ENCODE measurements at places on chromosomes 5 and 9.

GRCh38 chr5:14577971-14578370 is 3.6 kb upstream of the OTULINL start:
- no peak for DNase-seq

DNA sequence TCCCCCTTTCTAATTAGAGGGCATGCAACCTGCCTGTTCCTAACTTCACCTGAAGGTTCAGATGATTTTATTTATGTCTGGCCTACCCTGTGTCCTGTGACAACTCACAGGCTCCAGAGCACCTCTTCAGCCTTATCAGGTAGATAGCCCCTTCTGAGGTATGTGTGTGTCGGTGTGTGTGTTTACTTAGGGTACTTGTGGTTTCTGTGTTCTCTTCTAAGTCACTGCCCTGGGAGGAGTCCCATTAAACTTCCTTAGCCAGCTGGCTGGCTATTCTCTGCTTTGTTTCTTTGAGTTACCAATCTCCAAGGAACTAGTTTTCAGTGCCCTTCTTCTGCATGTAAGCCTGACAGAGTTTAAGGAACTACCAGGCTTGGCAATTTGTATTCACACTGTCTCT is 74.9 kb downstream of the UNC13B start:
- peak; percentile 19 for DNase-seq

DNA sequence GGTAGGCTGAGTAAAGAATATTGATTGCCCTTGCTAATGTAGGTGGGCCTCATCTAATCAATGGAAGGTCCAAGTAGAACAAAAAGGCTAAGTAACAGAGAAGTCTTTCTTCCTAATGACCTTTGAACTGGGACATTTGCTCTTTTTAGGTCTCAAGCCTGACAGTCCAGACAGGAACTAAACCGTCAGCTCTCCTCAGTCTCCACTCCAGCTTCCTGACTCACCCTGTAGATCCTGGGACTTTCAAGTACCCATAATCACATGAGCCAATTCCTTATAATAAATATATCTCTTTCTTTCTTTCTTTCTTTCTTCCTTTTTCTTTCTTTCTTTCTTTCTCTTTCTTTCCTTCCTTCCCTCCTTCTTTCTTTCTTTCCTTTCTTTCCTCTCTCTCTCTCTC is 479.5 kb upstream of the PAPPA start:
- peak; percentile 38 for DNase-seq

DNA sequence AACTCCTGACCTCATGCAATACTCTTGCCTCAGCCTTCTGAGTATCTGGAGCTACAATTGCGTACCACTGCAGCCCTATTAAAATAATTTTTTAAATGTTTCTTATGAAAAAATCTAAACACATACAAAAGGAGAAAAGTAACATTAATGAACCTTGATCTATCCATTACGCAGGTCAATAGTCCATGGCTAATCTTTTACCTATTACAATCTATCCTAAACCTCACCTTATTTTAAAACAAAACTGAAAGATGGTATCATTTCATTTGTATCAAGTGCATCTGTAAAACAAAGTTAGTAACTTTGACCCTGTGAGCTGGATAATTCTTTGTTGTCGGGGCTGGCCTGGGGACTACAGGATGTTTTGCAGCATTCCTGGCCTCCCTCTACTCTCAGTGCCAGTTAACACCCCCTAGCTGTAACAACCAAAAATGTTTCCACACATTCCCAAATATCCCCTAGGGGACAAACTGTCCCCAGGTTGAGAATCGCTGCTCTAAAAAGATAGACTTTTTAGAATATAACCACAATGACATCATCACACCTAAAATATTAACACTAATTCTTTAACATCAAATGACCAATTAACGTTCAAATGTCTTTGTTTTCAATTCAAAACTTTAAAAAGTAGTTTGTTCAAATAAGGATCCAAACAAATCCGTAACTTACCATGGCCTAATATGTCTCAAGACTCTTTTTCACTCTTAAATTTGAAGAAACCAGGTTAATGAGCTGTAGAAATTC is 54.8 kb downstream of the RNF38 start:
- DNase-seq = no peak

DNA sequence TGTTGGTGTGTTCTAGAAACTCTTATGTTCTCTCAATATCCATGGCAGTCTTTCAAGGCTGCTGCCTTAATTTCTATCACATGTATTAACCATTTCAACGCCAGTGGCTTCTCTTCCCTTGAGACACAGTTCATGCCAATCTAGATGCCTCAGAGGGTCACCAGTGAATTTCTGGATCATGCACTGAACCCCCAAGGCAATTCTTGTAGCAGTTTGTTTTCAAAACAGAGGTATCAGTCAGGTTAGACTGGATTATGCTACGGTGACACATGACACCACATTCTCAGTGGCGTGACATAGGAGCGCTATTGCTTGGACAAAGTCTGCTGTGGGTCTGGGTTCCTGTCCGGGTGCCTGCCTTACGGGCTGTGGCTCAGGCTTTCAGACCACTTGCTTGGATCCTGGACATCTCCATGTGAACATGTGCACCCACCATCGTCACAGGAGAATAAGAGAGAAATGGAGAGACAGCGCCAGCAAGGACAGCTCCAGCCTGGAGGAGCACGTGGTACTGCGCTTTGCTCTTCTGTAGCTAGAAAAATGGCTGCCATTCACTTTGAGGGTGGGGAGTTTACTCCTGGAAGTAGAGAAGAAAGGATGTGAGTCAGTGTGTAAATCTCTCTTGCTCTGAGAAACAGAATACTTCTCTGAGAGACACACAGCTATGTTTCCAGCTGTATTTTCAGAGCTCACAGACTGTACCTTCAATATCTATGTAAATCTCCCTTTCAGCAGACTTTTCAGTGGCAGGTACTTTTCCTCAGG is 329.3 kb upstream of the ADCY2 start:
- no peak for DNase-seq

DNA sequence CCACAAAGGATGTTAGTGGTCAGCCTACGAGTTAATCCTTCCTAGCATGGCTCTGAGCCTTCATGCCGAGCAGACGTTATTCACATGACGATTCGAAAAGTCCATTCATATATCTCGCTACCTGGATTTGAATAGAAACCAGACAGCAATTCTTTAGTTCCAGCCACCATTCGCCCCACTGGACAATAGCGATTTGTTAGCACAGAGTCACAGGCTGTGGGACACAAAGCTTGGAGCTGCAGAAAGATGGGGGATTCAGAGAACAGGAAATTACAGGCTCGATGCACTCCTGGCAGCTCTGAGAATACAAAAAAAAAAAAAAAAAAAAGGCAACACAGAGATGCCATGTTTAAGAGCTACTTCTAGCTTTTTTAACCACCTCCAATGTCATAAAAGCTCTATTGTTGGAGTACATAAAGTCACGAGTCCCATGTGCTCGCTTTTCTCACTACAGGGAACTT is 110.7 kb downstream of the NR6A1 start:
- DNase-seq = peak; percentile 70

DNA sequence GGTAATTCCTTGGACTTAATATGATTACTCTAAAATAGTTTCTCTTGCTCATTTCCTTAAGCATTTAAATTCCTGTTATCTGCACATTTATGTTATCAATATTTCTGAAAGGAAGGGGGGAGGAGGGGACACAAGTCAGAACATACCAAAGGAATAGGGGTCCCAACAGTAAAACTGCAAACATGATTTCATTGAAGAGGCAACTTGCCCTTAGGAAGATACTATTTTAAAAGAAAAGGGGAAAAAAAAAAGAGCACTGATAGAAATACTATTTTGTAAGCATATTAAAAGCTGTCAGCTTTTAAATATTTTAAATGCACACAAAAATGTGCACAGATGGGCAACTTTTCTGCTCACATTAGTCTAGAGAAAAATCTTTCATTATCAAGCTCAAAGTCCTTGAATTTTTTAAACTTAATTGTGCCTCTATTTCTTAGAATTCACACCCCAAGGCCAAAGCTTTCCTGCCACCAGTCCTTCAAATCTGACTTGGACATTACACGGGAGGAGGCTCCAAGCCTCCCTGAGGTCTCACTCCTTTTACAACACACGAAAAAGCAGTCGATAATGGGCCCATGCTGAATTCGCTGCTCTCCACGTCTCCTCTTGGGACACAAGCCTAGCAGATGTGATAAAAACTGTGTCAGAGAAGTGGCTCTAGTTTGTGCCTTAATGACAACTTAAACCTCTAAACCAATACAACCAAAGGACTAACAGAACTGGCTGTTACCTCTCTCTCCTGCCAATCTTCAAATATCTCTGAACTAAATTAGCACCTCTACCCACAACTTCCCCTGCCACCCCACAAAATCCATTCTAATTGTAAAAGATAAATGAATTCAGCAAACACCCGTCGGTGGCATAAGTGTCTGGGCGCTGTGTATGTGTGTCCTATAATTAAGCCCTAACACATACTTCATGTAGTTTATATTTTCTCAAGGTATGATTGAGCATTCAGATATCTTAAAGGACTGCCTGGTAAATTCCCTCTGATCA is 154.3 kb downstream of the DENND1A start:
- no peak for DNase-seq

GRCh38 chr5:98742396-98743073 is 30.9 kb upstream of the RGMB start:
- no peak for DNase-seq

DNA sequence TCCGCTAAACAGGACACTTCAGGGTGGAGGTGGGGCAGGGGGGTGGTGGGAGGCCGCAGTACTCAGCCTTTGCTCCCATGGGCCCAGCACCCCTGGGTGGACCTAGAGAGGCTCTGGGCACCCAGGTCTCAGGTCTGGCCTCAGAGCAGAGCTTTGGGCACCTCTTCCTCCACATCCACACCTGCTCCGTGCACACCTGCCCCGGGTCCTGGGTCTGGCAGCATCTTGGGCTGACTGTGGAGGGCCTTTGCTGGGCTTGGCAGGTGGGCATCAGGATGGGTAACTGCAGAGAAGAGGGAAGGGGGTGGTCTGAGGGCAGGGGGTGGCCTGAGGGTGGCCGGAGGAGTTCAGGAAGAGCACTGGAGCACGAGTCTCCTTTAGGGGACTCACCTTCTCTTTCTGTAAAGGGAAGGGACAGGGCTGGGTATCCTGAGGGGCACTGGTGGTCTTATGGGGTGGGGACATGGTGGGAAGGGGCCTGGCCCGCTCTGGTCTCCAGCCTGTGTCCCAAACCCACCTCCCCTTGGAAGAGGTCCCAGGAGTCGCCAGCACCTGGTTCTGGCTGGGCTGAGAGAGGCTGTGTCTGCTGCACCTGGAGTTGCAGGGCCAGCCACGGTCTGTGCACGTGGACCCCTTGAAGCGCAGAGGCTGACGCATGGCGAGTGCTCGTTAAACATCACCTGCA is 106.7 kb upstream of the IER5L start:
- DNase-seq = no peak

GRCh38 chr5:138138949-138139780 is at the start of gene NME5:
TSS of gene NME5 (minus strand) at chr5:138139428. CDS start at chr5:138138780, 648 bp downstream.
- peak; percentile 72 for DNase-seq

GRCh38 chr5:171813813-171814490 is 28.3 kb downstream of the SMIM23 start:
- DNase-seq = no peak

DNA sequence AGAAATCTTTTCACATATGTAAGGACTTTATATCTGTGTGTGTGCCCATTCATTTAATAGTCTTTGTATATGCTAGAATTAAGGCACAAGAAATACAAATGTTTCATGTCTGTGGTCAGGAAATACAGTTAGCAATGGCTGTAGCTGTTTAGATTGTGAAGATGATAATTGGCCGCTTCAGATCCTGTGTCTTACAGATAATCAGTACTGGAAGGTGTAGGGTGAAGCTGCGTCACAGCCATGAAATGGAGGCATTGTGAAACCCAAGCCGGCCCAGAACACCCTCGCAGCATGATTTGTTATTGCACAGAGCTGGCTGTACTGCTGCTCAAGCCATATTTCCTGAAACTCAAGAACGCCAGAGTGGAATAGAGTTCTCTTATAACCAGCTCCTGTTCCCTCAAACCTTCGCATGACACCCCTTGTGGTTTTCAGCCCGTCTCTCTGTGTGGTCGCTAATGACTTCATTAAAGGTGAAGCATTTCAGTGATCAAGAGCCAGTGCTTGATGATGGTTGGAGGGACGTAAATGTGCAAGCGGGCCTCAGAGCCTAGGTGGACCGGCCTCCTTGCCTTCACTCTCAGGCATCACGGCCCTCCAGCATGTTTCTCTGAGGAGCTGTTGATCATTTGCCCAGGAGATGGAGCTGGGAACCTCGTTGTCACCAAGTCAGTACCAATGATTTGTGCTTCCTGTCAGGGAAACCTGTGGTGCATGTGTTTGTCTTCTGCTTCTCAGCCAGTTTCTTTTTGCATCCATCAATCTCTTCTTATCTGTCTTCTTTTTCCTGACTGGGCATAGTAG is 80.1 kb downstream of the F2RL2 start:
- DNase-seq = no peak

- DNase-seq = peak; percentile 83
Measured at GRCh38 chr5:122611406-122611805, 163.5 kb upstream of the SNX2 start.

DNA sequence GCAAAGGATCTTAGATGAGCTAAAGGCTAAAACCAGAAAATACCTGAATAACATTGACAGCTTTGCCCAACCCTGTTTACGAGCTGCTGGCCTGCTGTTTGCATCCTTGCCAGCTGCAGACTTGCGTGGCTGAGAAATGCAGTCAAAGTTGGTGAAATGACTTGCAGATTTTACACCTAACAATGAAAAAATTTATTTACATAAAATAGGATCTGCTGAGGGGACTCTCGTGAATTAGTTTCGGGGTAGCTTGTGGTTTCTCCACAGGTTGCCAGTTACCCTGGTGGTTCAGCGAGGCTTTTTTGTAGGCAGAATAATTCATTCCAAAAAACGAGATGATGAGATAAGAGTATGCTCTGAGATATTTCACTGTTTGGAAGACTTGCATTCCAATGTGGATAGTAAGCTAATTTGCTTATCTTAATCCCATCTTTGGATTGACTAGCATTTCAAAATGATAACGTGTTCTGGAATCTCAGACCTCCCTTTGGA is 65.7 kb upstream of the FANCC start:
- no peak for DNase-seq

DNA sequence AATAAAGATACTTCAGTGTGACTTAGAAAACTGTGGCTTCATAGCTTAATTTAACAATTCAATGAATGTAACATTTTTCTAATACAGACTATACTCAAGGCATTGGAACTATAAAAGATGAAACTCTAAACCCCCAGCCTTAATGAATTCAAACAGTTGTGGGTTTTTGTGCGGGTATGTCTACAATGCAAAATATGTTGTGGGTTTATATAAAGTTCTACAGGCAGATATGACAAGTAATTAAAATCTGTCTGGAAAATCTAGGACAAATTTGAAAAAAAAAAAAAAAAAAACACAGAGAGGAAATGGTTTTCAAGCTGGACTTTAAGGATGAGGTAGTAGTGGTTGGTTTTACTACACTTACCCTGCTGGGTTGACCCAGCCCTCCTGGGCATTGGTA is 467.5 kb upstream of the TLE4 start:
- no peak for DNase-seq

- peak; percentile 87 for DNase-seq
Measured at GRCh38 chr5:89211836-89212235, 328.9 kb upstream of the MEF2C start.

DNA sequence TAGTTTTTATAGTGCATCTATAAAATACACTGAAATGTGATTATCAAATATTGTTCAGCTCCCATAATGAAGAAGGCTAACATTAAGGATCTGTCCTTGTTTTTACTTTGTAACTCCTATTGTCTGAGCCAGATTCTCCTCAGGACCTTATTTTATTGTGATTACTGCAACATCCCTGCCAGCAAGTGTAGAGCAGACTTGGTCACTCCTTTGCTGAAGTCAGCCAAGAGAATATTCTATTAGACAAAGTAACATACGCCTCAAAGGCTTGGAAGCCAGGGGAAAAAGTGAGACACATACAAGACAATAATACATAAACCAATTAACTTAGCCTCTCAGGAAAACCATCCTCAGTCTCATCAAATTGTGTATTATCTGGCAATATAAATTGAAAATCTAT is 269.6 kb downstream of the ARL15 start:
- no peak for DNase-seq

GRCh38 chr5:141641634-141642267 is 5.0 kb downstream of the RELL2 start:
- DNase-seq = peak; percentile 95
